ENCODE measurements at places on chromosomes 12 and 14.

GRCh38 chr12:116026346-116026745 is 251.1 kb downstream of the MED13L start:
- DNase-seq, result no peak

GRCh38 chr12:100069795-100070194 is 72.9 kb downstream of the BLTP3B start:
- no peak for DNase-seq

DNA sequence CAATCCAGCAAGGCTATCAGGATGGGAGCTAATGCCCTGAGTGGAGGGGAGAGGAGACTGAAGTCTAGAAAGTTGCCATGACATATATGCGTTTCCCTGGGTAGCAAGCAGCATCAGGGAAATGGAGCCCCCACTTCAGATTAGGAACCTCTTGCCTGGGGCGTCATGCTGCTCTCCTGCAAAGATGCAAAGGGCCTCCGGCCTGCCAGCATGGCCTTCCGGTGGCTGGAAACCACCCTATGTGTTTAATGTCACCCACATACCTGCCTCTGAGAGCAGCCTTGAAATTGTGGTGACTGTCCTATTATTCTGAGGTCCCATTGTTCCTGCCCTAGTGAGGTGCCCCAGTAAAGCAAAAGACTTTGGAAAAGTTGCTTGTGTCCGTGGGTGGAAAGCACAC is 10.0 kb upstream of the IFI27L2 start:
- DNase-seq, result no peak

- no peak for DNase-seq
Observed at GRCh38 chr12:15372352-15372751, 50.0 kb downstream of the PTPRO start.

GRCh38 chr14:54010981-54011380 is 54.4 kb upstream of the BMP4 start:
- DNase-seq, result no peak

DNA sequence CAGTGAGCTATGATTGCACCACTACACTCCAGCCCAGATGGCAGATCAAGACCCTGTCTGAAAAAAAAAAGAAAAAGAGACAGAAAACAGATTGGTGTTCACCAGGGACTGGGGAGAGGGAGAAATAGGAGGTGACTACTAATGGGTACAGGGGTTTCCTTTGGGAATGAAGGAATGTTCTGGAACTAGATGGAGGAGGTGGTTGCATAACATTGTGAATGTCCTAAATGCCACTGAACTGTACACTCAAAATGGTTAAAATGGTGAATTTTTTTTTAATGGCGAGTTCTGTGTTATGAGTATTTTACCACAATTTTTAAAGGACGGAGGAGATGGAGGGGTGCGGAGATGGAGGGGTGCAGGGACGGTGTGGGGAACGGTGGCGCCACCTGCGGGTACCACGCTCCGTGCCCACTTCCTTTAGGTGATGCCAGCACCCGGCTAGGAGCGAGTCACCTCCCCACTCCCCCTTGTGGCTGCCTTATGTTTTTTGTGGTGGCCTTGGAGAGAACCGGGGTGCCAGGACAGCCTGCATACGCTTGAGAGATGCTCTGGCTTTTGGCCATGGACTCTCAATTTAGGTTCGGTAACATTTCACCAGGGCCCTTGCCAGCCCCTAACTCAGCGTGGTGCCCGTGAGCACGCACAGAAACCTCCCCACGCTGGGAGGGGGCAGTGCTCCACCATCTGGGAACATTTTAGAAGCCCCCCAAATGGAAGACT is 16.1 kb downstream of the UBC start:
- no peak for DNase-seq

DNA sequence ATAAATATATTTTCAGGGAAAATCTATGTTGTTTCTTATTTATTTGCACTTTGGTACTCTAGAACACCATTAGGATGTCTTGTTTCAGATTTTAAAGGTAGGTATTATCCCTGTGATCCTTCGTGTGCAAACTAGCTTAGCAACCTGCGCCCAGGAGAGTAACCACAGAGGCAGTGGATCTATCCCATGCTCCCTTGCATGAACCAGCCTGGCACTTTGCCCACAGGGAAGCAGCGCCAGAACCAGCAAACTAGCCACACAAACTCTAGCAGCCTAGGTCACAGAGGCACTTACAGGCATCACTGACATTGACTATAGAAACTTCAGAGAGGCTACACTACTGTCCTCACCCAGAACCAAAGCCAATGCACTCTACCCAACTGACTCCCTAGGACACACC is 76.1 kb downstream of the TSHR start:
- DNase-seq, result no peak

- DNase-seq, result no peak
Observed at GRCh38 chr14:51846631-51847488, 13.6 kb upstream of the GNG2 start.

GRCh38 chr14:54459106-54459505 is 17.9 kb upstream of the CNIH1 start:
- DNase-seq, result no peak

GRCh38 chr12:30902596-30902995 is 24.0 kb upstream of the TSPAN11 start:
- DNase-seq, result no peak

- no peak for DNase-seq
Observed at GRCh38 chr12:25276199-25276937, 25.6 kb upstream of the KRAS start.

DNA sequence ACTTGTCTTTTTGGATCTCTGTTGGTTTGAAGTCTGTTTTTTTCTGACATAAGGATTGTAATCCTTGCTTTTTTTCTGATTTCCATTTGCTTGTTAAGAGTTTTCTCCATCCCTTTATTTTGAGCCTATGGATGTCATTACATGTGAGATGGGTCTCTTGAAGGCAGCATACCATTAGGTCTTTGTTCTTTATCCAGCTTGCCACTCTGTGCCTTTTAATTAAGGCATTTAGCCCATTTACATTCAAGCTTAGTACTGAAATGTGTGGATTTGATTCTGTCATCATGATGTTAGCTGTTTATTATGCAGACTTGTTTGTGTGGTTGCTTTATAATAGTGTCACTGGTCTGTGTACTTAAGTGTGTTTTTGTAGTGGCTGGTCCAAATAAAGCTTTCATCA is 100.0 kb downstream of the CCDC91 start:
- DNase-seq, result no peak

- DNase-seq, result no peak
Observed at GRCh38 chr12:11565752-11566151, 83.7 kb upstream of the ETV6 start.

DNA sequence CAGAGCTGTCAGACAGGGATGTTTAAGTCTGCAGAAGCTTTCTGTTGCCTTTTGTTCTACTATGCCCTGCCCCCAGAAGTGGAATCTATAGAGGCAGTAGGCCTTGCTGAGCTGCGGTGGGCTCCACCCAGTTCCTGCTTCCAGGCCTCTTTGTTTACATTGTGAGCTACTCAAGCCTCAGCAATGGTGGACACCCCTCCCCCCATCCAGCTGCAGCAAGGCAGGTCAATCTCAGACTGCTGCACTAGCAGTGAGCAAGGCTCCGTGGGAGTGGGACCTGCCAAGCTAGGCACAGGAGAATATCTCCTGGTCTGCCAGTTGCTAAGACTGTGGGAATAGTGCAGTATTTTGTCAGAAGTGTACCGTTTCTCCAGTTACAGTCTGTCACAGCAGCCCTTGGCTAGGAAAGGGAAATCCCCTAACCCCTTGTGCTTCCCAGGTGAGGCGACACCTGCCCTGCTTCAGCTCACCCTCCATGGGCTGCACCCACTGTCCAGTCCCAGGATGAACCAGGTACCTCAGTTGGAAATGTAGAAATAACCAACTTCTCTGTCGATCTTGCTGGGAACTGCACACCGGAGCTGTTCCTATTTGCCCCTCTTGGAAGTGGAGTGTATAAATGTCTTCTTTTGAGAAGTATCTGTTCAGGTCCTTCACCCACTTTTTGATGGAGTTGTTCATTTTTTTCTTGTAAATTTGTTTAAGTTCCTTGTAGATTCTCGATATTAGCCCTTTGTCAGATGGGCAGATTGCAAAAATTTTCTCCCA is 213.5 kb upstream of the SLC38A2 start:
- no peak for DNase-seq

- DNase-seq, result no peak
Observed at GRCh38 chr12:42281278-42281677, 43.2 kb upstream of the YAF2 start.

- no peak for DNase-seq
Observed at GRCh38 chr14:68939893-68940613, 39.0 kb downstream of the ACTN1 start.

DNA sequence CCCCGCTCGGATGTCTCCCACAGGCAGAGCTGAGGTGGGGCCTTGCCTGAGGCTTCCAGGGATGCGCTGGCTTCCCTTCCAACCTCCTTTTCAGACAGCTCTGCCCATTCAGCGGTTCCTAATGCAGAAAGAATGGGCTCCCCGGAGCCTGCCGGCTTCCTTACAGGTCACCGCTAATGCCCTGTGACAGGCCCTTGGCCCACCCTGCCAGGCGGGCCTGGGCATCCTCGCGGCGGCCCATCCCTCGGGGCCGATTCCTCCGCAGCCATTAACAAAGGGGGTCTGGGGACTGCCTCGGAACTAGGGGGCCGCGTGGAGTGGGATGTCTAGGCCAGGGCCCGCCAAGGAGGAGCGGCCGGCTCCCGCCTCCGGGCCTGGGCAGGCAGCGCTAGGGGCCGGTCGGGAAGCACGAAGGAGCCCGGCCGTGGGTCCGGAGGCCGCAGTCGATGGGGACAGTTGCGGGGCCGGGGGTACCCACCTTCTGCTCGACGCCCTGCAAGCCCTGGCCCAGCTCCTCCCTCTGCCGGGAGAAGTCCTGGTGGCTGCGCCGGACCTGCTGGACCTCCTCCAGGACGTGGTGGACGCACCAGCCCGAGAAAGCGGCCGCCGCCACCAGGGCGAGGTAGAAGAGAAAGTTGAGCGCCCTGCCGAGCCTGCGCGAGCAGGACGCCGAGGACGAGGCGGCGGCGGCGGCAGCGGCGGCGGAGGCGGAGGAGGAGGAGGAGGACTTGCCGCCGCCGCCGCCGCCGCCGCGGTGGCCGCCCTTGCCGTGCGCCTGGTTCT is 738 bp downstream of the CKAP4 start:
- DNase-seq, result peak; percentile 12

DNA sequence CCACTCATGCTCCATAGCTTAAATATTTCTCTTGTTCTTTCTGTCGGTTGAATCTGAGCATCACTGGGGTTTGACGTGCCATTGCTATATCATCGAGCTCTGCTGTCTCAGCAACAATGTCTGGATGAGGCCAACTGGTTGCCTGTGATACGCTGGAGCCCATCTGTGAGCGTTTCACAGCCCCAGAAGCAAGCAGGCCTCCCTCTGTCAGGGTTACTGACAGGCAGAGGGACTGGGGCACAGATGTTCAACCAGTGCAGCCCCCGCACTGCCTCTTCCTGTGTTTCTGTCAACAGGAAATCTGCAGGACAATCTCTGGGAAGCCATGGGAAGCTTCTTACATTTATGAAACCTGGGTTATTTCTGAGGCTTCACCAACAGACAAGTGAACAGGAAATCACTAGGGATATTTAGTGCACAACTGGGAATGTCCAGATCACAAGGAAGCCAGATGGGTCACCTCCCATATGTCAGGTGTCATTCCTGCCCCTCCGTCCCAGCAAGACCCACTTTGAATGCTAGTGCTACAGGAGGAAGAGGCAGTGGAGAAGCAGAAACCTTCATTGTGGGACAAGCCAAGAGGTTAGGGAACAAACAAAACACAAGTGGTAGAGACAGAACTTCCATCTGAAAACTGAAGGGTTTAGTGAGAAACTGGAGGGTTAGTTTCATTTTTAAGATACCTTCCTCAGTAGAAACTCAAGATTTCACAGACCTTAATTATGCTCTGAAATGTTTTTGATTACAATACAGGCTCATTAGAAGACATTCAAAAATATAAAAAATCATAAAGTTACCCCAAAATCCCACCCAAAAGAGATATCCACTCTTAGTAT is 24.1 kb downstream of the DMAC2L start:
- DNase-seq, result no peak

GRCh38 chr12:39931857-39932256 is 174.0 kb downstream of the SLC2A13 start:
- DNase-seq, result no peak

DNA sequence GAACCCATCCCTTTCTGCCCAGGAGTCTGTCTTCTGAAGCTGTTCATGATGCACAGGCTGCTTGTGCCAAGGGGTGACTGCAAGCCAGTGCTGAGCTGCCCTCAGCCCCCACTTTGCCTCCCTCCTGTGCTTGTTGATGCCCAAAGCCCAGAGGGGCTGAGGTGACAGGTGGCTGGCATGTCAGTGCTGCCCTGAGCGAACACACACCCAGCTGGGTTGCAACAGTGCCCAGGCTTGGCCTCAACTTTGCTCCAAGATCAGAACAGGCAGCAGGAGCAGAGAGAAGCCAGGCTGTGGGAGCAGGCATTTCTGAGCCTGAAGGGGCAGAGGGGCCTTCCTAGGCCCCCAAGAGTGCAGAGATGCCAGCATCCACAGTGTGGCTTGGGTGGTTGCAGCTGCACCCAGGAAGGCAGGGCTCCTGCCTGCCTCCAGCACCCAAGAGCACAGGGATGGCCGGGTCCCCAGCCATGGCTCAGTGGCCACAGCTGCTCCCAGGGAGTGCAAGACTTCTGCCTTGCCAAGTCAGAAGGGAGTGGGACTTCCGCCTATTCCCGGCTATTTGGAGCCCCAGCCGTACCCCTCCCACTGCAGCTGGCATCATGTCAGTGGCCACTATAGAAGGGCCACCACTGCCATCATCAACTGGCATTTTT is 83.1 kb downstream of the SLC16A7 start:
- DNase-seq, result no peak

- no peak for DNase-seq
Observed at GRCh38 chr14:23299211-23299957, 3.3 kb downstream of the PPP1R3E start.

GRCh38 chr12:226401-226800 is 12.4 kb upstream of the SLC6A12 start:
- no peak for DNase-seq

- no peak for DNase-seq
Observed at GRCh38 chr12:101051901-101052550, 158.0 kb downstream of the SLC5A8 start.

- no peak for DNase-seq
Observed at GRCh38 chr12:29655861-29656260, 127.9 kb downstream of the TMTC1 start.

DNA sequence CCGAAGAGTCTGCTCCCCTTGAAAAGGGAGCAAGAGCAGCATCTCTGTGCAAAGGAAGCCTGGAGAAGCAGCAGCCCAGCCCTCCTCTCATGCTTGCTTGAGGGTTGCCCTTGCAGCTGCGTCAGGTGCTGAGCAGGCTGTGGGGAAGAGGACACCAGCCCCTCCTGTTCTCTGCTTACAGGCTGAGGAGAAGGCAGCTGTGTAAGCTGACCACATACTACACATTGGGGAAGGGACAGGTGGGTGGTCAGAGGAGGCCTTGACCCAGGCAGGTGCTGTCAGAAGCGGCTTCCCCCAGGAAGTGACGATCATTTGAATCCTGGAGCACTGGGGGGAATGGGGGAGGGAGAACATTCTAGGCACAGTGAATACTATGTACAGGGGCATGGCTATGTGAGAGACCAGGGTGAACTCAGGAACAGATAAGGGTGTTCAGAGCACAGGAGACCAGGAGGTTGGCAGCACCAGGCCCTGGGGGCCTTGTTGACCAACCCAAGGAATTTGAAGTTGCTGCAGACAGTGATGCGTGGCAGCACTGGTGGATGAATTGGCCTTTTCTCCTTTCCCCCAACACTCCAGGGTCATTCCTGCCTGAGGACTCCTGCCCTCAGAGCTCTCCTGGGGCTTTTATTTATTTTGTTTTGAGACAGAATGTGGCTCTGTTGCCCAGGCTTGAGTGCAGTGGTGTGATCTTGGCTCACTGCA is 2.7 kb upstream of the KLC1 start:
- DNase-seq, result no peak

- no peak for DNase-seq
Observed at GRCh38 chr12:563250-563781, 99.9 kb downstream of the NINJ2 start.

GRCh38 chr14:76236172-76237130 is 84.7 kb downstream of the GPATCH2L start:
- no peak for DNase-seq

Data from NCI-H526 treated with DMSO at 0.1 percent for 48 hours (cell line).